ENCODE measurements at places on chromosomes 5 and 9.
A peak's percentile ranks its signal among the peaks of the same experiment; 100 is the strongest.

DNA sequence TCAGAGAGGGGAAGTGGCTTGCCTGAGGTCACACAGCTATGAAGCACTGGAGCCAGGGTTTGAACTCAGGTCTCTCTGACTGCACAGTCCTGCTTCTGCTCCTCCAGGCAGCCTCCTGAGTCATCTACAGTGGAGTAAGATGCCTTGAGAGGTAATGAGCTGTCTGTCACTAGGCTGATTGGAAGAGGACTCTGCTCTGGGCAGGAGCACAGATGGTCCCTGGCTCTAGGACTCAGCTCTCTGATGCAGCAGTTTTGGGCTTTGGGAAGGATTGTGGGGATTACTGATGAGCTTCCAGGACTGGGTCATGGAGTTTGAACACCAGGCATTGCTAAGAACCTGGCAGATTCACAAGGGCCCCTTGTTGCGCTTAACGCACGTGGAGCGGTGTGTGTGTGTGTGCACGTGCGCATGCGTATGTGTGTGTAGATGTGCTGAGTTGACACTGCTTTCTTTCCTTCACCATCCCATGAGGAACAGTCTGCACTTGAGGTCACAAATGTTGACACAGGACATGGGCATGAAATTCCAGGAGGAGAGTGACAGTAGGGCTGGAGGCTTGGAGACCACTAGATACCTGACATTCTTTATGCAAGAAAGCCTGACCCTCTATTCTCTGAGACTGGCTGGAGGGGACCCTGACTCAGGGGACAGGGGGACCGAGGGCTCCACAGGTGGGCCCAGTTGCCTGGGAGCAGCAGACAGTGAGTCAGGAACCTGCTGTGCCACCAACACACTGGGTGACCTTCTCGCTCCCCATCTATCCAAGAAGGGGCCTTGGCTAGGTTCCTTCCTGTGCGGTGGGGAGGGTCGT lies 170.5 kb downstream of the RGS3 start:
- no peak for DNase-seq

DNA sequence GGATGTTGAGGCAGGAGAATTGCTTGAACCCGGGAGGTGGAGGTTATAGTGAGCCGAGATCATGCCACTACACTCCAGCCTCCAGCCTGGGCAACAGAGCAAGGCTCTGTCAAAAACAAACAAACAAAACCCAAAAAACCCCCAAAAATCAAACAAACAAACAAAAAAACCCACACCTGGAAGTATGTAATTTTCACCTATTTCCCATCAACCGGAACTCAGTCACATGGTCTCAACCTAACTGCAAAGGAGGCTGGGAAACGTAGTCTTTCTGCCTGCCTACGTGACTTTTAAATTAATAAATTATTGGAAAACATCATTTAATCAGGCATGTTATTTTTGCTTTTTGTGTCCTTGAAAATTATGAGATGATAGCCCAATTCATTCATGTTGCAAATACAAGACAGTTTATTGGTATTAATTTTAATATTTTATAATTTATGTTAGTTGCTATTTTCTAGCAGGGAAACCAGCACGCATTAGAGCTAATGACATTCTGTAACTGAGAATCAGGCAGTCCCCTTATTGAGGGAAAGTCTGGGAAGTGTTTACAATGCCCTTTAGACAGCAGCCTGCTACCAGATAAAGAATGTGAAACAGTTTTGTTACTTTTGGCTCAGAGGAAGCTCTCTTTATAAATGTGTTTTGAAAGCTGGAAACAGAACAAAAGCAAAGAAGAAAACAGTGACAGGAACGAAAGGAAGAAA lies 110.3 kb downstream of the NXNL2 start:
- no peak for DNase-seq

- DNase-seq, result no peak
Measured at GRCh38 chr5:180974612-180975315, 13.9 kb upstream of the BTNL3 start.

- DNase-seq, result no peak
Measured at GRCh38 chr9:79301551-79302391, 270.0 kb upstream of the TLE4 start.

- DNase-seq, result no peak
Measured at GRCh38 chr5:163350083-163350482, 87.3 kb upstream of the CCNG1 start.

DNA sequence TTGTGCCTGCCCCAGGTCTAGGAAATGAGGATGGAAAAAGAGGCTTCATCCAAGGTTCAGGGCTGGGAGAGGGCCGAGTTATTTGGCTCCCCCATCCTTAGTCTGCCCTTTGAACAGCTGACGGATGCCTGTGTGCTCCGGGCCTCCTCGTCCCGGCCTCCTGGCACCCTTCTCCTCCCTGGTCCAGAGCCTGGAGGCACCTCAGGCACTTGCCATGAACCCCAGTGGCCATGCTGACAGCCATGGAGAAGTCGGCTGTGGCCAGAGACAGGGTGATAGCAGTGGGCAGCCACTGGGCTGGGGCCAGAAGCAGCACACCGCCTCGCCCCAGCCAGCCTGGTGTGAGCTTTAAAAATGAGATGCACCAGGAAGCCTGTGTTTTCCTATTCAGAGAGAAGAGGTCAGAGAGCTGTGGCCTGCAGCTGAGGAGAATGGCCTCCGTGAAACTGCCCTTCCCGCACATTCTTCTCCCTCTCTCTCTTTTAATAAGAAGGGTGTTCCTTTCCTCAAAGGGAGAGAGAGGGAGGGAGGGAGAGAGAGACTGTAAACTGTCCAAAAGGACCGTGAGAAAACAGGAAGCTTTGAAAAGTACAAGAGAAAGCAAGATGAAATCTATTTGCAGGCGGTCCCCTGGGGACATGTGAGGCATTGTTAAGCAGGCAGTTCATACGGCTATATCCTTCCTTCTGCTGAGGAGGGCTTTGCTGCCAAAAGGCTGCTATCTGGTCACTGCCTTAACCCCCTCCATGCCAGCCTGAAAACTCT lies 55.3 kb downstream of the ZNF366 start:
- peak; percentile 47 for DNase-seq

- DNase-seq, result no peak
Measured at GRCh38 chr9:134688231-134688630, 46.6 kb downstream of the COL5A1 start.

GRCh38 chr5:124889850-124890249 lies 143.4 kb upstream of the ZNF608 start:
- DNase-seq, result no peak

GRCh38 chr5:169343766-169344165 lies 42.8 kb upstream of the SLIT3 start:
- DNase-seq, result no peak

- no peak for DNase-seq
Measured at GRCh38 chr5:147170603-147171002, 64.2 kb upstream of the STK32A start.

- DNase-seq, result no peak
Measured at GRCh38 chr5:168908207-168908606, 329.0 kb upstream of the PANK3 start.

- DNase-seq, result no peak
Measured at GRCh38 chr5:53934151-53934820, 373.8 kb downstream of the NDUFS4 start.

DNA sequence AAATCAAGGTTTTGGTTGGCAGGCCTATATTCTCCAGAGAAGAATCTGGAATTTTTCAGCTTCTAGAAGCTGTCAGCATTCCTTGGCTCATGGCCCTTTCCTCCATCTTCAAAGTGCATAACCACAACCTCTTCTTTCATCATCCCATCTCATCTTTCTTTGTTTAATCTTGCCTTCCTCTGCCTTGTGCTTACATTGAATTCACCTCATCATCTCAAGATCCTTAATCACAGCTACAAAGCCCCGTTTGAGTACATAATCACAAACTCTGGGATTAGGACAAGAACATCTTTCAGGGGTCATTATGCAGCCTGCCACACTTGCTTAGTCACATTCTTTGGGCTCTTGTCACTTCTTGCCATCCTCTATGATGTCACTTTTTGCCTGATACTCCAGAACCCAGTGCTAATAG lies 130.3 kb downstream of the FOXD1 start:
- DNase-seq, result no peak

All from memory B cell (primary cell).